D341Med (cell line): ENCODE measurements at places on chromosomes 6 and 20.
A peak's percentile ranks its signal among the peaks of the same experiment; 100 is the strongest.

DNA sequence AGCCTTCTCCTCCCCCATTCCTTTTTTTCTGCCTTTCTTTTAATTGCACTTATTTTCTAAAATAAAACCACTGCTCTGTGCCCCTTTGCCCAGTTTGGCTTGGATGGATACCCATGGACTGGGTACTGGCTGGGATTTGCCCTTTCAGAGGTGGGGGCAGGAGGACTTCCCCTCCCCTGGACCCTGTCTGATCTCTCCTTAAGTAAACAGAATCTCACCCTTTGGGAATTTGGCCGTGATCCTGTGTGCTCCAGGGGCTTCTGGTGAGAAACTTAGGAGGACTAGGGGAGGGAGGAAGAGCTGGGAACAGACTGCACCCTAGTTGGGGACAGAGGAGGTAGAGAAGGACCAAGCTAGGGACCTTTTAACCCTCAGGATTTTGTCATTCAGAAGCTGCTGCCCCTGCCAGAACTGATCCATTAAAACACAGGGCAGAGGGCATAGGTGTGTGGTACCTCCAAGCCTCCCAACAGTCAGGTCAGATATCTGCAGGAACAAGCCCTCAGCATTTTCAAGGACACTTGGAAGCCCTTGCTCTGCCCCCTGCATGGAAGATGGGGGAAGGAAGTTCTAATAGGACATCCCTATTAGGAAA is 7.3 kb downstream of the FOXP4 start:
- no peak for DNase-seq

DNA sequence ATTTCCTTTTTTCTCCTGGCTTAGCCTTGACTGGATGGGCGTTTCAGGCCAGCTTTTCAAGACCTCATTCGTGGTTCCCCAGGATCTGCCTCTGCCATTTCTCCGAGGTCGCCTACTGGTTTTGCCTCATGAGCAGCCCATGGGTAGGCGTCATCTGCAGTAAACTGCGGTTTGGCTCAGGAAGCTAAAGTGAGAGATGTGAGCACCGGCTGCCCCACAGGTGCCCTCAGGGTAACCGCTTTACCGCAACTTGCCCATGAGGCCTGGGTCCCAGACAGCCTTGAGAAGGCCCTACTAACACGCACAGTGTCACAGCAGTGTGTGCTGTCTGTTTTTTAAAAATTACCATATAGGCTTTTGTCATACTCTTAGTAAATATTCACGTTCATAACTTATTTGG is 53.4 kb upstream of the TBXT start:
- no peak for DNase-seq

DNA sequence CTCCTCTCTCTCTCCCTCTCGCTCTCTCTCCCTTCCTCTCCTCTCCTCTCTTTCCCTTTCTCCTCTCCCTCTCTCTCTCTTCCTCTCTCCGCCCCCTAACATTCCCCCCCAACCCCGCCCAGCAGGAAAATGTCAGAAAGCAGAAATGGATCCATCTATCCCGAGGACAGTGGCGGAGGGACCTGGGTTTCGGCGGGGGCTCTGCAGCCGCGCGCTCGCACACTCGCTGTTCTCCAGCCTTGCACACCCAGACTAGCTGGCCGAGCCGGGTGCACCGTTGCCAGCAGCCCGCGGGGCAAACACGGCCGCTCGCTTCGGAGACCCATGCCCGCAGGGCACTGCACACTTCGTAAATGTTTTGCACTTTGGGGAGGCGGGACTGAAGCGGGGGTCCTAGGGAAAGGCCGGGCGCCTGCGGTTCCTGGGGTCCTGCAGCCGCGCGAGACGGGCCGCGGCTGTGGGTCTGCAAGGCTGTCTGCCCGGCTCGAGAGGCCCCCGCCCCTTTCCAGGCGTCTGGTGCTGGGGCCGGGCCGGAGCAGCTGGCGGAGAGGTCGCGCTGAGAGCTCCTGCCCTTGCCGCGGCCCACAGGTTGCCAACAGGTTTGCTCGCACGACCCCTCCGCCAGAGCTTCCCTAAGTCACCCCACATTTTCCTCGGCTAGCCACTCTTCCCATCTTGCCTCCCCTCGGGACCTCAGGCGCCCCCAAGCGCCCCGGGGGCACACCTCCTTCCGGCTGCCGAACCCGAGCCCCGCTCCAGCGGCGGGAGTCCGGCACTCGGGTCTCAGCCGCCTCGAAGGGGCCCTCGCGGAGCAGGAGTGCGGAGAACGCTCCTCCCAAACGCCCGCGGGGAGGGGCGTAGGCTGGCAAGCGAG is 818 bp upstream of the MDGA1 start:
- peak; percentile 64 for DNase-seq

DNA sequence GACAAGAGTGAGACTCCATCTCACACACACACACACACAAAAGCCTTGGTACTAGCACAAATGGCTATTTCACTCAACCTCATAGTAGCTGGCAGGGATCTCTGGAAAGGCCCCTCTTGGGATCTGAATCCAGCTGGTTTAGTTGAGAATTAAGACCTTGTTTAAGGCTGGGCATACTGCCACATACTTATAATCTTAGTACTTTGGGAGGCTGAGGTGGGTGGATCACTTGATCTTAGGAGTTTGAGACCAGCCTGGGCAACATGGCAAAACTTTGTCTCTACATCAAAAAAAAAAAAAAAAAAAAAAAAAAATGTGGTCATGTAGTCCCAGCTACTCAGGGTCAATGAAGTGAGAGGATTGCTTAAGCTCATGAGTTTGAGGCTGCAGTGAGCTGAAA is 628.3 kb downstream of the MMUT start:
- DNase-seq, result peak; percentile 29

- no peak for DNase-seq
These were observed 1.5 kb downstream of the RIOK1 start for GRCh38 chr6:7391151-7391550.

DNA sequence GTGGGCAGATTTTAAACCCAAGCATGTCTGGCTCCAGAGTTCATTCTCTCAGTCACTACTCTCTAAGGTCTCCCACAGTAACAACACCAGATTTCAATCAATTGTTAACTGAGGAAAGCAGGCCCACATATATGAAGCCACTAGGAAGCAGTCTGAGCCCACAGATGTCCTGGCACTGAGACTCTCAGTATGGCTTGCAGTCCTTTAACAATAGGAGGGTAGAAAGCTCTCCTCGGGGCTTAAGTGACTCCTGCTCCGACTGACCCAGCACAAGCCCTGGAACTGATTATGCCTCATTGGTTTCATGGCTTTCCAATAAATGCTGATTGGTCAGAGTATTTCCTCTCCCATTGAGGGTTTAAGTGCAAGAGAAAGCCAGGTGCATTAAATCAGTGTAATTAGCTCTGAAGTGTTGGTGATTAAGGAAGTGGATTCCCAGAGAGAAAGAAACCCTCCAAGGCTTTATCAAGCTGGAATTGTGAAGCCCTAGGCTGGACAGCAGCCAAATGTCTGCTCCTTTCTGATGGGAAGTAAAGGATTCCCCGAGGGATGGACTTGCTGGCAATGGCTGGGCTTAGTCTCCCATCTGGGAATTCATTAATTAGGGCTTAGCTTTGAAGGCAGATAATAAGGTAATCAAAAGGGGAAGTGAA is 76.6 kb upstream of the PROKR2 start:
- peak; percentile 77 for DNase-seq

DNA sequence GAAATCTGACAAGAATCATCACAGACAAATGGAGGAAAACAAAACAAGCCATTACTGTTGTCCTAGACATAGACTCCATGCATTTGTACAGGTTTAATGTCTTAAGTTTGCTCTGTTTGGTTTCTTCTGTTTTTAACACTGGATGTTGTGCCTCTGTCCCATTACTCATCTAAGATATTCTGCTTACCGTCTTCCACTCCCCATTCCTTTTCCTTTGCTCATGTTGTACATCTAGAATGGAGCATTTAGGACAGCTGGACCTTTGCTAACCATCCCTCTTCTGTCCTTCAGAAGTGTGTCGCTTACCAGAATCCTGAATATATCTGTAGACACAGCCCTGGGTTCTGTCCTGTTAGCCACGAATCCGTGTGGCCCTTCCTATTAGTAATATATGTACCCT is 35.2 kb downstream of the RAB22A start:
- no peak for DNase-seq

DNA sequence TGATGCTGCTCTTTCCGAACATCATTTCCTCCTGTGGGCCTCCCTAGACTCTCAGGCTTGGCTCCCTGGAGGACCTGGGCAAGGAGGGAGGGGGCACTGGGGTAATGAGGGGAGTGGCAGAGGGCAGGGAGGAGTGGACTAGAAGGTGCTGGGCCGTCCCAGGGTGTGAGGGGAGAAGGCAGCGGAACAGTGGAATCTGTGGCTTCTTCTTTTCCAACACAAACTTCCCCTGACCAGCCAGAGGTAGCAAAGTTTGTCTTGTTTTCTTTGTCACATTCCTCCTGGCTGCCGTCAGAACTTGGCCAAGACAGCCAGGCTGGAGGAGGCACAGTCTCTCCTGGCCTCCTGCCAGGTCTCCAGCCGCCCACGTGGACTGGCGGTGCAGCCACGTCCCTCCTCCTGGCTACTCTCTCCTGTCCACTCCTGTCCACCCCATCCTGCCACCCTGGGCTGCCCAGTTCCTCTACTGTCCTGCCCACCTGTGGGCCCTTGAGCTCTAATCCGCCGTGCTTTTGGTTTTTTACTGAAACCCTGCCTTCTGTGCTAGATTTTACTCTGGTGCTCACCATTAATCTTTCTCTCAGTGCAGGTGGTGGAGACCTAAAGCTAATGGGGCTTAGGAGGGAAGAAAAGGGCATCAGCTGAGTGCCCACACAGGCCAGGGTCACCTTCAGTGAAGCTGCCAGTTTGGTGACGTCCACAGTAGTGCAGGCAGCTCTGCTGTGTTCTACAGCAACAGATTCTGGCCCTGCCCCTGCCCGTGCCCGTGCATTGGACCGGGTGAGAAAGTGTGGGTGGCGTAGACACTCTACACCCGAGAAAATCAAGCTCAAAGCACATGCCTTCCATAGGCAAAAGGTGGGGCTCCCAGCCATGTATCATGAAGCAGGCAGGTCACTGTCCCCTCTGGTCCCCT is 2.8 kb upstream of the CDSN start:
- DNase-seq, result no peak

- DNase-seq, result peak; percentile 98
These were observed 116.4 kb downstream of the MYLK4 start for GRCh38 chr6:2634139-2634964.

- DNase-seq, result no peak
These were observed 134.2 kb upstream of the IFNGR1 start for GRCh38 chr6:137353346-137353745.

DNA sequence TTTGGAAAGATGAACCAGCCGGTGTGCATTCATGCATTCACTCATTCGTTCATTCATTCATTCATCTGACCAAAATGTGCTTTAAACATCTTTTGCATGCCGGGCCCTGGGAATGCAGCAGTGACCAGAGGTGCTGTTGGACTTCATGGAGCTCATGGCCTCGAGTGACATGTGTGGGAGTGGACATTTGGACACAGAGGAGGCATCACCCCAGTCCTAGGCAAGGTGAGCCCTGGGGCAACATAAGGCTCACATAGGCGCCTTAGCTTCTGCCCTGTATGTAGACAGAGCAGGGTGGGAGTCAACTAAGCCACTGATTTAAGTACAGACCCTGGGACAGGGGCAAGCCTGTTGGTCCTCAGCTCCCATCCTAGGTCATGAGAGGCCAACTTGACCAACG is 71.6 kb downstream of the STK35 start:
- DNase-seq, result no peak

DNA sequence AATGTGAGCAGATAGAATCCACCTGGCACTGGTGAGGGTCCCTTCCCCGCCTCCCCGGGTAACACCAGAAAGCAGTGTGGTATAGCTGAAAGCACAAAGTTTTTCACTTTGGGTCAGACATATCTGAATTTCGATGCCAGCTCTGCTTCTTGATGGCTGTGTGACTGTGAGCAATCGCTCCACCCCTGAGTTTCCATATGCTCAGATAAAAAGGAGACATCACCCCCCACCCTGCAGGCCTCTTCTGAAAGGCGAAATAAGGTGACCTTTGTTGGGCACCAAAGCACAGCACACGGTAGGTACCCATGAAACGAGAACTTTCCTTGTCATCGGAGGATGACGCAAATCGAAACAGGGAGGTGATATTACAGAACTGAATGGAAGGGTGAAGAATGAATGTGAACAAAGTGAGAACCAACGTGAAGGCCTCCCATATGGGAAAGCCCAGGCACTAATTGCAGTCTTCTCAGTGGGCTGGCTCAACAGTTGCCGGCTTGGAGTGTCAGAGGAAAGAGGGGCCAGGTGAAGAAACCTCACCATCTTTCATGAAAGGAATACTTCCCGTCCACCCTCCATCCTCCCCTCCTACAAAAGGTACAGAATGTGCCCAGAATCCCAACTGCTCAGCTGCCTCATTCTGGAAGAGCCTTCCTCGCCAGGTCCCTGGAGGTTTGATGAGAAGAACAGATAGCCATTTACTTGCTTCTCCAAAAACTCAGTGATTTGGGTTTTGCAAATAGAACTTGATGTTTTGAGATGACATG is 61.8 kb downstream of the NFATC2 start:
- DNase-seq, result no peak

DNA sequence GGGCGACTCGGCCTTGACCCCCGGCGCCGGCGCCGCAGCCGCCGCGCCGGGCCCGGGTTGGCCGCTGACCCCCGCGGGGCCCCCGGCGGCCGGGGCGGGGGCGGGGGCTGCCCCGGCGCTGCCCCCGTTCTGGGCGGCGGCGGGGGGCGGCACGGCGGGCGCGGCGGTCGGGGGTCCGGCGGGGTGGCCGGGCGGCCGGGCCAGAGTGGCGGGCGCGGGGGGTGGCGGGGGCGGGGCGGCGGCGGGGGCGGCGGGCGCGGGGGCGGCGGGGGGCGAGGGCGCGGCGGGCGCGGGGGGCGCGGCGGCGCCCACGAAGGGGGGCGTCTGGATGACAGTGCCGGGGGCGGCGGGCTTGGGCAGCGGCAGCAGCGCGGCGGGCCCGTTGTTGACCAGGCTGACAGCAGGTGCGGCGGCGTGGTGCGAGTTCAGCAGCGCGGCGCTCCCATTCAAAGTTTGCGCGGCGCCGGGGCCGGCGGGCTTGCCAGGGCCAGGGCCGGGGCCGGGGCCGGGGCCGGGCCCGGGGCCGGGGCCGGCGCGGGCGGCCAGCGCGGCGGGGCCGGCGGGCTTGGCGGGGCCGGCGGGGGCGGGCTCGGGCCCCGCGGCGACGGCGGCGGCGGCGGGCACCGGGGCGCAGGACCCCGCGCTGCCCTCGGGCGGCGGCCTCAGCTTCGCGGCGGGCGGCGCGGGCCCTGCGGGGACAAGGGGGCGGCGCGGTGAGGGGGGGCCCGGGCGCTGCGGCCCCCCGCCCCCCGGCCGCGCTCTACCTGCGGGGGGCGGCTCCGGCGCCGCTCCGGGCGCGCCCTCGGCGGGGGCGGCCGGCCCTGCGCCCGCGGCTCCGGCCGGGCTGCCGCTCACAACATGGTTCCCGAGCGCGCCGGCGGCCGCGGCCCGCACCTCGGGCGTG is 659 bp downstream of the TAF4 start:
- peak; percentile 79 for DNase-seq
